ENCODE measurements at places on chromosomes 1 and 21.
A peak's percentile ranks its signal among the peaks of the same experiment; 100 is the strongest.

DNA sequence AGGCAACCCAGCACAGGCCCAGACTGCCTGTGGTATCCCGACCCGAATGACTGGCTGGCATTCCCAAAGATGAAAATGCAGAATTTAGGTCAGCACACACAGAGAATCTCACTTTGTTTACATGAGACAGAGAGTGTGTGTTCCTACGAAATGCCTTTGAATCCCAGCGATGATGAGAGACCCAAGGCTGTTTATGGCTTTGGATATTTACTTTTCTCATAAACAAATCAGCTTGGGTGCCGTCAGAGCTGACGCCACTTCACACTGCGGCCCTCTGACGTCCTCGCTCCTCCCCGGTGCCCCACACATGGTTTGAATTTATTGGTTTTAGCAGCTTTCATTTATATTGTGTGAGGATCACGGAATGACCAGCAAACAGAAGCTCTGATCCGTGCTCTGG is 18.7 kb downstream of the TRABD2B start:
- DNase-seq = no peak

GRCh38 chr1:163085904-163086268 is 16.7 kb downstream of the RGS4 start:
- DNase-seq = no peak

GRCh38 chr1:204134103-204134502 is 17.7 kb downstream of the ETNK2 start:
- DNase-seq = no peak

DNA sequence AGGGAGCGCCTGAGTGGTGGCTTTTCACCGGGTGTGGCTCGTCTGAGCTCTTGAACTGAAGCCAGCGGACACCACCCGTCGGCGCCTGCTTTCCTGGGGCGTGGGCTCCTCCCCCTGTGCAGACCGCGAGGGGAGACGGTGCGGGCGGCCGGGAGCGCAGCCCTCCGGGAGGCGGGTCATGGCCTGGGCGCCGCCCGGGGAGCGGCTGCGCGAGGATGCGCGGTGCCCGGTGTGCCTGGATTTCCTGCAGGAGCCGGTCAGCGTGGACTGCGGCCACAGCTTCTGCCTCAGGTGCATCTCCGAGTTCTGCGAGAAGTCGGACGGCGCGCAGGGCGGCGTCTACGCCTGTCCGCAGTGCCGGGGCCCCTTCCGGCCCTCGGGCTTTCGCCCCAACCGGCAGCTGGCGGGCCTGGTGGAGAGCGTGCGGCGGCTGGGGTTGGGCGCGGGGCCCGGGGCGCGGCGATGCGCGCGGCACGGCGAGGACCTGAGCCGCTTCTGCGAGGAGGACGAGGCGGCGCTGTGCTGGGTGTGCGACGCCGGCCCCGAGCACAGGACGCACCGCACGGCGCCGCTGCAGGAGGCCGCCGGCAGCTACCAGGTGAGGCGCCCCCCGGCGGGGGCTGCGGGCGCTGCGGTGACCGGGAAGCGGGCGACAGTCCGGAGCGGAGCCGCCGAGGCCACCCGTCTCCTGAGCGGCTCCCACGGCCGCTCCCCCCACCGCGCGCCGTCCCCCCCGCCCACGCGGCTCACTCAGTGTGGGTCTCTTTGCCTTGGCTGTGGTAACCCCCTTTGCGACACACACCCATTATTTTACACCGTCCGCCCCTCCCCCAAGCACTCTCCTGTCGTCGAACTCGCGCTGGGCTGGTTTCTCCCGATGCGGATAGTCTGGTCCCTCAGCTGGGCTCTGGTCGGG is at the start of gene TRIM58:
TRIM58 (plus strand) TSS at position 119 of the 916 bp plus-strand sequence; CDS start at position 179, 60 bp downstream.
- DNase-seq = no peak

GRCh38 chr21:18810136-18810535 is 406.6 kb upstream of the TMPRSS15 start:
- DNase-seq = no peak

GRCh38 chr1:182601416-182601786 is 2.8 kb downstream of the RGS16 start:
- DNase-seq = peak; percentile 45

- DNase-seq = no peak
Measured at GRCh38 chr1:78019024-78019423, 14.3 kb downstream of the DNAJB4 start.

- DNase-seq = no peak
Measured at GRCh38 chr1:183688341-183689060, 35.4 kb upstream of the APOBEC4 start.

GRCh38 chr1:3158347-3158746 is 89.3 kb downstream of the PRDM16 start:
- DNase-seq = no peak

DNA sequence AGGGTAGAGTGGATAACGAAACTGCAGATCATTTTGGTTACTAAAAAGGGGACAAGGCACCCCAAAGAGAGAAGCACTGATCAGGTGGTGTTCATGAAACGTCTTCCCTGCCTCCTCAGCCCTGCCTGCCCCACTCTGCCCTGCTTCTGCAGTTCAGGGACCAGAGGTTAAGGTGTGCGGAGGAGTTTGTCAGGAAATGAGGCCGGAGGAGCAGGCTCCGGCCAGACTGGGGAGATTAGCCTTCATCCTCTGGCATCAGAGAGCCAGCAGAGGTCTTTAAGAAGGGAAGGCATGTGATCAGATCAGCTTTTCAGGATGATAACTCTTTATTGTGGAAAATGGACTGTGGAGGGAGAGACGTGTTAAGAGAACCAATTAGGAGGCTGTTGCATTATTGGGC is 291.9 kb upstream of the NR5A2 start:
- no peak for DNase-seq

- no peak for DNase-seq
Measured at GRCh38 chr1:153032073-153032472, 1.1 kb downstream of the SPRR1B start.

GRCh38 chr1:15323351-15323988 is 76.4 kb downstream of the FHAD1 start:
- DNase-seq = no peak

- DNase-seq = no peak
Measured at GRCh38 chr1:85274969-85275453, 1.4 kb downstream of the BCL10 start.

- peak; percentile 86 for DNase-seq
Measured at GRCh38 chr1:225877580-225877979, 4.6 kb downstream of the TMEM63A start.

- DNase-seq = no peak
Measured at GRCh38 chr1:185080422-185080821, 35.1 kb downstream of the RNF2 start.

DNA sequence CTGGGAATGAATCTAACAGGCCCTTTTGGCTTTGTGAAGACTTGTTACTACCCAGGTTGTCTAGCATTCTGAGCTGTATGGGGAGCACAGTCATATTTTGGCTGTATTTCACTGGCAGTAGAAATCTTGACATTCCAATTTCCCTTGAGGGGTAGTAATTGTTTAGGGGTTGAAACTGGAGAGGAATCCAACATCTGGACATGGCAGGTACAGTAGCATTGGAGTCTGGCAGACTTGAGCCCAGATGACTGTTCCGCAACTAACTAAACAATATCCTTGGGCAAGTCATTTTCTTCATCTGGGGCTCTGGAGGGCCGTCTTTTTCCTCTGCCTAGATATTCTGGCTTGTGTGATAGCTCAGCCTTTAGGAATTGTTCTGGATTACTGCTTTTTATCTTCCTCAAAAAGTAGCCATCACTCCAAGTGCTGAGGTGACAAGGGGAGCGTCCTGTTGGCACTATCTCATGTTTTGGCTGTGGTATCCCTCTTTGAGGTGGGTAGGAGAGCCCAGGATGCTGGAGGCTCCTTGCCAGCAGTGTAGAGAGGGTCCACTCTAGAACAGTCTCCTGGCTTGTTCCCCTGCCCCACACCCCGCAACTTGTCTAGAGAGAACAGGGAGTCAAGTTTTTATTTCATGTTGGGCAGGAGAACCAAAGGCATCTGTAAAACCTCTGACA is 22.7 kb upstream of the NBL1 start:
- DNase-seq = no peak

DNA sequence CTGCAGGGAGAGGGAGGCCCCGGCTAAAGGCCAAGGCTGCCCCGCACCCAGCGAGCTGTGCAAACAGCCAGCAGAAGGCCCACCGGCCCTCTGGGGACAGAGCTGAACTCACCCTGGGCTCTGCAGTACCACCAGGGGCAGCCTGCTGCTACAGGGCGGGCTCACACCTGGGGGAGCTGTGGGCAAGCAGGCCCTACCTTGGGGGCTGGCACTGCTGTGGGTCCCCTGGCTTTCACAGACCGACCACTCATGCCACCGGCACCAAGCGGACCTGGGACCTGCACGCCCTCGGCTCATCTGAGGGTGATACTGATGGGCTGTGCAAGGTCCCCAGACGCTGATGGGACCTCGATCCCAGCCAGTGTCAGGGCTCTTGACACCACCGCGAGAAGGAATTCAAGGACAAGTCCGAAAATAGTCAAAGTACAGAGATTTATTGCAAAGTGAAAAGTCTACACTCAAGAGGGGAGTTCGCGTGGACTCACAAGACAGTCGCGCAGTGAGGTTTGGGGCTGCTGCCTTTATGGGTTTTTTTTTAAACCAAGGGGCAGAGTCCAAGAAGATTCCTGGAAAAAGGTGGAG is 61.0 kb upstream of the ADARB1 start:
- no peak for DNase-seq

GRCh38 chr1:237341391-237341790 is 299.4 kb downstream of the RYR2 start:
- DNase-seq = no peak

GRCh38 chr1:163561580-163562295 is 240.0 kb downstream of the NUF2 start:
- no peak for DNase-seq

DNA sequence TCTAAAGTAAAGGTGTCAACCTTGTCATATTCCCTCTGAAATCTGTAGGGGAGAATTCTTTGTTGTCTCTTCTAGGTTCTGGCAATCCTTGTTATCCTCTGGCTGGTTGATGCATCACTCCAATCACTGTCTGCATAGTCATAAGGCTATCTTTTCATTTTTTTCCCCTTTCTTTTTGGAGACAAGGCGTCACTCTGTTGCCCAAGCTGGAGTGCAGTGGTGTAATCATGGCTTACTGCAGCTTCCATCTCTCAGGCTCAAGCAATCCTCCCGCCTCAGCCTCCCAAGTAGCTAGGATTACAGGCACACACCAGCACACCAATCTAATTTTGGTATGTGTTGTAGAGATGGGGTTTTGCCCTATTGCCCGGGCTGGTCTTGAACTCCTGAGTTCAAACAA is 12.9 kb downstream of the DPYD start:
- DNase-seq = no peak

DNA sequence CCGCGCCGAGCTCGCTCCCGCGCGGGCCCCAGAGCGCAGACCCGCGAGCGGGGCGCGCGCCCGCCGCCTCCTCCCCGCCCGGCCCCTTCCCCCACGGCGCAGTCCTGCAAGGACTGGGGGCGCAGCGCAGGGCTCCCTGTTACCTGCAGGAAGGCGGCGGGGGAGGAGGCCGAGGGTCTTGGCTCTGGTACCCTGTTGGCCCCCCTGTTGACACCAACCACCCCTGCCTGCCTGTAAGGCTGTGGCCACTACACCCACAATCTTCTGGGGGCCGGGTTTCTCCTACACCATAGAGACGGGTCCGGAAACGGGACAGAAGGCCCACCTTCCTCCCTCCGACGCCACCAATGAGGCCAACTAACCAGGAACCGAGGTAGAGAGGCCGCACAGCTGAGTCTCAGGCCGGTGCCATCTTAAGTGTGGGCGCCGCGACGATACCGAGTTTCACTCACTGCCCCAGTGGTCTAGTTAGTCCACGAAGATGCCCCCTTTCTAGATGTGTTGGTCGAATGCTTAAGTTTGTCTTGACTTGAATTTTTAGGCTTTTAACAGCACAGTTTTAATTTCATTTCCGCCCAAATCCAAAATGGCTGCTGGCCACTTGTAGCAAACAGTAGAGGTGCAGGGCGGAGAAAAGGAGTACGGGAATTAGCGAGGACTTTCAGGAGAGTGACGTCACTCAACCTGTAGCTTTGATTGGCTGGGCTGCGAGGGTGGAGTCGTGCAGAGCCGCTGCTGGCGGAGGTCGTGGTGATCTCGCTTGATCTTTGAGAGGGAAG is at the start of gene SCYL3:
SCYL3 (minus strand) TSS at position 252 of the 779 bp plus-strand sequence. CDS start 5,056 bp downstream, outside the sequence.
- peak; percentile 91 for DNase-seq

DNA sequence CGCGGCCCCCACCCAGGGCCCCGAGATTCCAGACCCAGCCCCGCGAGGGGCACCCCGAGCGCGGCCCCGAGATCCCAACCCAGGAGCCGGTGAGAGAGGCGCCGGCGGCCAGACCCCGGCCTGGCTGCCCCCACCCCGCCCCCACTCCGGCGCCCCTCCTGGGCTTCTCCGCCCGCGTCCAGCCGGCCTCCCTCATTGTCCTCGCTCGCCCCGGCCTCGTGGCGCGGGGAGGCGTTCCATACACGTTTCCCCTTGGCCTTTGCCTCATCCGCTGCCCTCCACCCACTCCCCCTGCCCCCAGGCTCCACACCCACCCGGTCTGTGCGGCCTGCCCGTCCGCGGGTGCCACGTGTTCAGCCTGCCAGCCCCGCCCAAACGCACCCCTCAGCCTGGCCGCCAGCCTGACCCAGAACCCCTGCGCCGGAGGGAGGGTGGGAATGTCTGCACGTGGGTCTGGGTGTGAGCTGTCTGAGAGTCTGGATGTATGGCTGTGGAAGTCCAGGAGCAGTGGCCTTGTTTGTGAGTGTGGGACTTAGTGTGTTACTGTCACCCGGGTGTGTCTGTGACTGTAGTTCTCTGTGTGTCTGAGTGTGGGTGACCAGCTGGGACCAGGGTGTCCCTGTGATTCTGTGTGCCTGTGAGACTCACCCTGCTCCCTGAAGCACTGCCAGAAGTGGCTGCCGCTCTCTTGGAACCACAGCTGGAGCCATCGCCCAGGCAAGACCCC is 681 bp downstream of the B4GALT2 start:
- peak; percentile 35 for DNase-seq

GRCh38 chr1:42947965-42948732 is 10.5 kb downstream of the SLC2A1 start:
- no peak for DNase-seq

- no peak for DNase-seq
Measured at GRCh38 chr1:160638926-160639325, 7.9 kb downstream of the SLAMF1 start.

- no peak for DNase-seq
Measured at GRCh38 chr1:47533793-47534328, 96.0 kb downstream of the FOXD2 start.
